Upper lobe of right lung (tissue), 1 donor: ENCODE measurements at places on chromosomes 1 and 21. TPM values are rescaled to one million over a fixed set of nuclear protein-coding genes. Genes with fewer than 3 reads are reported as not detected.

CA6 gene
- total RNA-seq, result not detected

PAPPA2 gene
- 0.17 TPM for total RNA-seq

VWA5B1 gene
- total RNA-seq, result 0.09 TPM

ZNF593OS gene
- not detected for total RNA-seq

PRAMEF20 gene
- not detected for total RNA-seq

ANXA9 gene
- 1.2 TPM for total RNA-seq

PTCH2 gene
- 0.64 TPM for total RNA-seq

MCOLN2 gene
- 10.1 TPM for total RNA-seq

- peaks cover 3% of the 10 kb centered on the region for H3K4me1 ChIP-seq
- H3K36me3 ChIP-seq, result no peaks in the 10 kb centered on the region
- no peak for DNase-seq
- no peak overlapping the region for H3K27ac ChIP-seq
- H3K27me3 ChIP-seq, result no peaks in the 10 kb centered on the region
- H3K4me3 ChIP-seq, result no peak overlapping the region
These were observed 54.4 kb upstream of the GCLM start for GRCh38 chr1:93963585-93963984.

DNA sequence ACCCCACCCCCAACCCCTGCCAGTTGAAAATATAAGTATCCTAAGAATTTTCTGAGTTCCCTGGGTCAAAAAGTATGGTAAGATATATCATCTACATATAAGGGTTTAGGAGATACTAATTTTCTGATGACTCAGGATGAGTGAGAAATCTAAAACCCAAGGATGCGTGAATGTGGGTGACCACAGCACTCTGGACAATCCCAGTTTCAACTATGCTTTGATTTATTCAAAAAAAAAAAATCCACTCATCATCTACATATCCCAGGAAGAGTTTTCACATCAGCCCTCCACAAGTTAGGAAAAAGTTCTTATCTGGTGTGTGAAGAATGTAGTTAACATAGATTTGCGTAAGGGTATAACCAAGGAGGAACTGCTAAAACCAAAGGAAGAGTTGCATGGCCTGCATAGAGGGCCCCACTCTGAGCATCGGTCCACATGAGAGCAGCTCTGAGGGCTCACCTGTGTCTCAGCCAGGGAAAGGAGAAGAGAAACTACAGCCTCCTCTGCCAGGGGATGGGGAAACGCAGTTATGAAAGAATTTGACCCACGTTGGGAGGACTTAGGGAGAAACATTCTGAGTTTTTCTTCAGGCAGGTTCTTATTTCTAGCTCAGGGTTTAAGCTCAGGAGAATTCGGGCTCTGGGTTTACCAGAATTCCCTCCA lies 18.8 kb downstream of the LAMB3 start:
- H3K27me3 ChIP-seq, result no peaks in the 10 kb centered on the region
- no peaks in the 10 kb centered on the region for H3K4me1 ChIP-seq
- no peak overlapping the region for H3K4me3 ChIP-seq
- H3K36me3 ChIP-seq, result no peaks in the 10 kb centered on the region
- DNase-seq, result no peak
- no peak overlapping the region for H3K27ac ChIP-seq

DNA sequence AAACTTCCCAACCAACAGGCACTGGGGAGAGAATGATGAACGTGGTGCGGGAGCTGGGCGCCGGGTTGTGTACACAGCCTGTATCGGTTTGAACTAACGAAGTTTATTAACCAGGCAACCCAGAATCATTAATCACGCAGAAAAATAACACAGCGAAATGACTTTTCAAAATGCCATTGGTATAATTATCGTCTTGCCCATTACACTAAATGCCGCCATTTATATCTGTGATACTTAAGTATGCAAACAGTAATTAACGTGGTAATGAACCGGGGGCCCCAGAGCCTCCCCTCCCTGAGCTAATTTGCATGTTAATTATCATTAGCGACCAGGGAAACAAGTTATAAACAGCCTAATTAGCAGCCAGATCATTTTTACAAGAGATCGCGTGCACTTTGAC lies 5.1 kb upstream of the TTC34 start:
- H3K4me3 ChIP-seq, result no peak overlapping the region
- no peaks in the 10 kb centered on the region for H3K4me1 ChIP-seq
- no peak for DNase-seq
- no peaks in the 10 kb centered on the region for H3K36me3 ChIP-seq

- H3K27ac ChIP-seq, result no peak overlapping the region
- H3K4me3 ChIP-seq, result no peak overlapping the region
- no peak for DNase-seq
- no peaks in the 10 kb centered on the region for H3K27me3 ChIP-seq
These were observed 288.7 kb upstream of the NRIP1 start for GRCh38 chr21:15353546-15353945.

GRCh38 chr1:15943992-15944307 lies 32.0 kb downstream of the ZBTB17 start:
- H3K36me3 ChIP-seq, result peaks cover 83% of the 10 kb centered on the region
- H3K27me3 ChIP-seq, result no peaks in the 10 kb centered on the region
- no peak for DNase-seq
- no peak overlapping the region for H3K27ac ChIP-seq

GRCh38 chr1:234675572-234675971 lies 65.6 kb upstream of the IRF2BP2 start:
- H3K4me3 ChIP-seq, result peak overlapping the region; percentile 45
- no peaks in the 10 kb centered on the region for H3K36me3 ChIP-seq
- no peaks in the 10 kb centered on the region for H3K27me3 ChIP-seq
- H3K27ac ChIP-seq, result no peak overlapping the region
- no peak for DNase-seq
- peaks cover 12% of the 10 kb centered on the region for H3K4me1 ChIP-seq

DNA sequence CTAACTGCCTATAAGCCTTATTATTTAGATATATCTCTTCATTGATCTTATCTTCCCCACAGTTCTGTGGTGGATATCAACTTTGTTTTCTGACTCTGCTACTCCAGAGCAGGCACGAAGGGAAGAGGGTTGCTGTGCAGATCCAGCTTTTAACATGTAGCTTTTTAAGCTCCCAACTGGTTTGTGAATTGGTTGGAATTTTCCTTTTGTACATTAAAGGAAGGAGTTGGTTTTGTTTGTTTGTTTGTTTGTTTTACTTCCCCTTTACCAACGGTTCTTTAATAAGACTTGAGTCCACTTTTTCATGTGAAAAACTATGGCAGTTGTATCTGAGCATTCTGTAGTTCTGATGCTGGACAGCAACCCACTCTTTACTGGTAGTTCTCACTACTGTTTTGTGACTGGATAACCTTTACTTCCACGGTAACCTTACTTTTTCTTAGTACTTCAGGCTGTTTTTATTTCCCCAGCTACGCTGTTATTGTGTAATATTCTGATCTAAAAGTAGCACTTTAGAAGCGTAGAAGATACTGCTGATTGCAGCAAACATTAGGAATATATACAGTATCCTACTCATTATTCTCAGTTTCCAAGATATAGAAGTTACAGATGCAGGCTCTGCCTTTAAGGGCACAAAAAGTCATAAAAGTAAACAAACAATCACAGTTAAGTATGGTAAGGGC lies 1.6 kb downstream of the GNPAT start:
- peaks cover 25% of the 10 kb centered on the region for H3K4me1 ChIP-seq
- H3K4me3 ChIP-seq, result peak overlapping the region; percentile 95
- H3K27me3 ChIP-seq, result no peaks in the 10 kb centered on the region
- no peak overlapping the region for H3K27ac ChIP-seq
- peaks cover 13% of the 10 kb centered on the region for H3K36me3 ChIP-seq
- no peak for DNase-seq

DNA sequence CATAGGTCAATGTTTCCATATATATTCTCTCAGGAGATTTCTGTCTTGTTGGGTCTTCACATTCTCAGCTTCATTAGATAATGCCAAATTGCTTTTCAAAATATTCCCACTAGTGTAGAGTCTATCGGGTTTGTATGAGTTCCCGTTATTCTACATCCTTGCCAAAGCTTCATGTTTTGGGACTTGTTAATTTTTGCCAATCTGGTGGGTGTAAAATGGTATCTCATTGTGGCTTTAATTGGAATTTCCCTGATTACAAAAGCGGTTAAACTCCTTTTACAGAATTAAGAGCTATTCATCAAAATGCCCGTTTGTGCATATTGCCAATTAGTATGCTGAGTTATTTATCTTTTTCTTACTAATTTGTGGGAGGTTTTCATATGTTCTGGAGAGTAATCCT lies 708.4 kb upstream of the ADAMTS5 start:
- H3K27me3 ChIP-seq, result no peaks in the 10 kb centered on the region
- H3K36me3 ChIP-seq, result no peaks in the 10 kb centered on the region
- DNase-seq, result no peak
- no peaks in the 10 kb centered on the region for H3K4me1 ChIP-seq
- H3K27ac ChIP-seq, result no peak overlapping the region

GRCh38 chr1:225258811-225259210 lies 169.0 kb downstream of the LBR start:
- H3K27ac ChIP-seq, result no peak overlapping the region
- H3K36me3 ChIP-seq, result no peaks in the 10 kb centered on the region
- H3K4me3 ChIP-seq, result no peak overlapping the region
- H3K4me1 ChIP-seq, result no peaks in the 10 kb centered on the region
- no peak for DNase-seq

DNA sequence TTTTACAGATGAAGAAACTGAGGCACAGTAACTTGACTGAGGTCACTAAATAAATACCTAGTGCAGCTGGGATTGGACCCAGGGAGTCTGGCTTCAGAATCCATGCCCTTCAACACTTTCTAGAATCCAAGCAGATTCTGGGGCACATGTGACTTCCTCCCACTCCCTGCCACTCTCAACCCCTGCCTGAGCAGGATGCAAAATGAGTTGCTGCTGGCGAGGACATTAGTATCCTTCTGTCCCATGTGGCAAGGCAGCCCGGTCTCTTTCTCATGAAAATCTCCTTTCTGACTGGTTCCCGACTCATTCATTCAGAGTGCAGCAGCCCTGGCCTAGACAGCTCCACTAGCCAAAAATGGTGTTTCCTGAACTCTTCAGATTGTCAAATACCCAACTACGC lies 28.4 kb downstream of the TNNT2 start:
- H3K4me1 ChIP-seq, result no peaks in the 10 kb centered on the region
- H3K27ac ChIP-seq, result no peak overlapping the region
- H3K27me3 ChIP-seq, result no peaks in the 10 kb centered on the region
- no peaks in the 10 kb centered on the region for H3K36me3 ChIP-seq

GRCh38 chr1:244210884-244211558 lies 159.9 kb downstream of the ZBTB18 start:
- H3K4me1 ChIP-seq, result no peaks in the 10 kb centered on the region
- H3K4me3 ChIP-seq, result no peak overlapping the region
- H3K27me3 ChIP-seq, result no peaks in the 10 kb centered on the region
- H3K27ac ChIP-seq, result no peak overlapping the region
- H3K36me3 ChIP-seq, result no peaks in the 10 kb centered on the region

GRCh38 chr1:41523949-41524675 lies 39.6 kb upstream of the EDN2 start:
- no peaks in the 10 kb centered on the region for H3K4me1 ChIP-seq
- no peaks in the 10 kb centered on the region for H3K36me3 ChIP-seq
- H3K4me3 ChIP-seq, result no peak overlapping the region
- DNase-seq, result no peak
- no peaks in the 10 kb centered on the region for H3K27me3 ChIP-seq
- no peak overlapping the region for H3K27ac ChIP-seq

GRCh38 chr1:24779689-24780464 lies 34.6 kb downstream of the CLIC4 start:
- DNase-seq, result no peak
- no peak overlapping the region for H3K4me3 ChIP-seq
- no peak overlapping the region for H3K27ac ChIP-seq

DNA sequence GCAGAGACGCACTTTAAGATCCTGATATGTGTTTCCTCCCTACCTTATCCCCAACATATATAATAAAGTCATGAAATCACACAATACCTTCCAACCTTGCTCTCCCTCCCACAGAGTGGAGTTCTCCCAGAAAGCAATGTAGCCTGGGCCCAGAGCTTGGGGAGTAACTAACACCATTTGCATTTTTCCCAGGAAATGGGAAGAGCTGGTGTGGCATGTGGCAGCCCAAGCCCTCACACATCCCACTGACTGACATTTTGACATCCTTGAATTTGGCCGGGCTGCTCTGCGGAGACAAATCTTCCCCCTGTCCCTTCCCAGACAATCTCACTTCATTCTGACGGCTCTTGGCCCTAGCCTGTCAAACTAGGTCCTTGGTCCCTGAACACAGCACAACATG lies 37.0 kb upstream of the ATP2B4 start:
- no peaks in the 10 kb centered on the region for H3K36me3 ChIP-seq
- H3K4me1 ChIP-seq, result peaks cover 12% of the 10 kb centered on the region
- H3K27me3 ChIP-seq, result no peaks in the 10 kb centered on the region
- H3K4me3 ChIP-seq, result no peak overlapping the region

GRCh38 chr1:159122005-159122621 lies 45.5 kb upstream of the AIM2 start:
- no peak overlapping the region for H3K4me3 ChIP-seq
- no peak overlapping the region for H3K27ac ChIP-seq
